CD4-positive, alpha-beta T cell (primary cell): ENCODE measurements at places on chromosomes 6 and 20. TPM values are rescaled to one million over a fixed set of nuclear protein-coding genes. Genes with fewer than 3 reads are reported as not detected.

GRCh38 chr6:168157272-168158212 lies 78.5 kb upstream of the FRMD1 start:
- no peaks in the 10 kb centered on the region for H3K27me3 ChIP-seq
- H3K4me1 ChIP-seq, result no peaks in the 10 kb centered on the region
- DNase-seq, result no peak
- H3K27ac ChIP-seq, result no peak overlapping the region

The EYA2 gene
- not detected for total RNA-seq

DNA sequence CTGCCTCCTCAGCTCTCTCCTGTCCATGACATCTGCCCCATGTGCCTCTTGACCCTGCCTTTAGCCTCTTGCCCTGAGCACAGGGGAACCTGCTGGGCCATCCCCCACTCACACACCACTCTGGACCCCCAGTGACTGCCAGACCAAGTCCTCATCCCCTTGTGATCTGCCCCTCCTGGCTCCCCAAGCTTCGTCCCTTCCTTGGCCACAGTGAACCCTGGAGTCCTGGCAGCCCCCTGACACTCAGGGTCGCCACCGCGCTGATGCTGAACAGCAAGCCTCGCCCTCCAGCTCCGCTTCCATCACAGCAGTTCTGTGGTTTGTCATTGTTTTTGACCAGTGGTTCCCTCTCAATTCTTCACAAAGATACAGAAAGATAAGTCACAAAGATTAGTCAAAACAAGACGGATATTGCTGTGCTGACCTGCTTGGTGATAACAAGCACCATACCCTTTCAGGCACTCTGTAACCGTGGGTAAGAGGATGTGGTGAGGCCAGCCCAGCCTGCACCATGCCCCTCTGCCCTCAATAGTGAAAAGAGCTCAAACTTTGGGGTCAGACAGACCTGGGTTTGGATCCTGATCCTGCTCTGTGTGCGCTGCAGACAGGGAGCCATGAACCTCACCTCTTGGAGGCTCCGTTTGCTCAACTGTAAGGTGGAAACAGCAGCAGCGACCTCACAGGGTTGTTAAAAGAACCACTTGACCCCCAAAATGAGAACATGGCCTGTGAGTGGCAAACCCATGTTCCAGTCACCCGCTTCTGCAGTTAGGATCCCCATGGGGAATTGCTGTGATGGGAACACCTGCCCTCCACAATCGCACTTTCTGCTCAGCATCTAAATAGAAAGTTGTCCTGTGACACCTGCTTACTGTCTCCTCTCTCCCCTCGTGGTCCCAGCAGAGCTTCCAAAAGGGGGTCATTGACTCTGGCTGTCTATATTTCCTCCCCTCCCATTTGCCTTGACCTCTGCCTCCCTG lies 114.5 kb downstream of the TOX2 start:
- H3K36me3 ChIP-seq, result no peaks in the 10 kb centered on the region
- DNase-seq, result no peak

DNA sequence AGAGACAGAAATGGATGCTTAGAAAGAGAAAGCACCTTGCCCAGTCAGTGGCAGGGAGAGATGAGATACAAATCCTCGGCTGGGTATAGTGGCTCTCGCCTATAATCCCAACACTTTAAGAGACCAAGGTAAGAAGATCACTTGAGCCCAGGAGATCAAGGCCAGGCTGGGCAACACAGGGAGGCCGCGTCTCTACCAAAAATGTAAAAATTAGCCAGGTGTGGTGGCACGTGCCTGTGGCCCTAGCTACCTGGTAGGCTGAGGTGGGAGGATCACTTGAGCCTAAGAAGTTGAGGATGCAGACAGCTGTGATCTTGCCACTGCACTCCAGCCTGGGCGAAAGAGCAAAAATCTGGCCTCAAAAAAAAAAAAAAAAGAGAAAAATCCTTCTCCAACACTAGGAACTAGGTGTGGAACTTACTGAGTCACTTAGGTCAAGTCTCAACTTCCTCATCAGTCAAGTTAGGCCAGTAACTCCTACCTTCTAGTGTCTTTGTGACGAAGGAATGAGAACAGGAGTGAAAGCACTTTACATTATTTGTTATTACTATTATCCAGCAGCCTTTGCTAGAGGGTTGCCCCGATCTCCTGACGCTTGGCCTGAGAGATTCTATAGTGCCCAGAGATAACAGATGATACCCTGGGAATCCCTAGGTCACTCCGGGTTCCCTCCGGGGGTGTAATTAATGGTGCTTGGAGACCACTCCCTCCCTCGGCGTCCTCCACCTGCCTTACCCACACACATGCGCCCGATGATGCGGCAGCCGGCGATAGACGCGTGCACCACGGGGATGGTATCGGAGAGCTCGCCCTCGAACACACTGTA lies 918 bp downstream of the EIF6 start:
- DNase-seq, result no peak
- H3K4me1 ChIP-seq, result peaks cover 24% of the 10 kb centered on the region
- peak overlapping the region; percentile 88 for H3K4me3 ChIP-seq
- H3K36me3 ChIP-seq, result peaks cover 29% of the 10 kb centered on the region

DNA sequence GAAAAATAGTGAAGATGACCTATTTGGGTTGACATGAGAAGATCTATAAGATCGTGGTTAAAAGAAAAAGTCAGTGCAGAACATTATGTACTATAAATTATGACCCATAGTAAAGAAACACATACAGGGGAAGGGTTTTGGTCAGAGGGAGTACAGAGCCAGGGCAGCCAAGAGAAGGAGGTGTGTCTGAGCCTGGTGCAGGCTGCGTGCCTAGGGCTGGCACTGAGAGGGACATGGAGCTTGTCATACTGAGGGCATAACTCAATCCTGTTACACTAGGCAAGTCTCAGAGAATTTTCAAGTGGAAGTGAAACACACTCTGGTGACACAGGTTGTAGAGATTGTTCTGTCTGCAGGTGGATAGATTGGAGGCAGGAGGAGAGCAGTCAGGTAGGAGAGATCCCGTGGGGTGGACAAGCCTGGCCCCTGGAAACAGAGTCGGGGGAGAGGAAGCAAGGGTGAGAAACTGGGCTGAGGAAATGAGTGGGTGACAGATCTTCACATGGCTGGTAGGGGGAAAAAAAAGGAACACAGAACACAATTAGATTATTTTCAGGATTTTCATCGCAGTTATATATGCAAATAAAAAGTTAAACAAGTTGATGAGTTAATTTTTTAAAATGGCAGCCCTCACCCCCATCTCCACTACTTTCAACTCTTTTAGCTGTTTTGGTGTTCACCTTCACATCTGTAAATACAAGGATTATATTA lies 18.5 kb upstream of the RNF39 start:
- DNase-seq, result no peak
- H3K4me3 ChIP-seq, result no peak overlapping the region
- peaks cover 10% of the 10 kb centered on the region for H3K4me1 ChIP-seq
- H3K27me3 ChIP-seq, result peaks cover 31% of the 10 kb centered on the region
- no peaks in the 10 kb centered on the region for H3K36me3 ChIP-seq
- H3K27ac ChIP-seq, result no peak overlapping the region

DNA sequence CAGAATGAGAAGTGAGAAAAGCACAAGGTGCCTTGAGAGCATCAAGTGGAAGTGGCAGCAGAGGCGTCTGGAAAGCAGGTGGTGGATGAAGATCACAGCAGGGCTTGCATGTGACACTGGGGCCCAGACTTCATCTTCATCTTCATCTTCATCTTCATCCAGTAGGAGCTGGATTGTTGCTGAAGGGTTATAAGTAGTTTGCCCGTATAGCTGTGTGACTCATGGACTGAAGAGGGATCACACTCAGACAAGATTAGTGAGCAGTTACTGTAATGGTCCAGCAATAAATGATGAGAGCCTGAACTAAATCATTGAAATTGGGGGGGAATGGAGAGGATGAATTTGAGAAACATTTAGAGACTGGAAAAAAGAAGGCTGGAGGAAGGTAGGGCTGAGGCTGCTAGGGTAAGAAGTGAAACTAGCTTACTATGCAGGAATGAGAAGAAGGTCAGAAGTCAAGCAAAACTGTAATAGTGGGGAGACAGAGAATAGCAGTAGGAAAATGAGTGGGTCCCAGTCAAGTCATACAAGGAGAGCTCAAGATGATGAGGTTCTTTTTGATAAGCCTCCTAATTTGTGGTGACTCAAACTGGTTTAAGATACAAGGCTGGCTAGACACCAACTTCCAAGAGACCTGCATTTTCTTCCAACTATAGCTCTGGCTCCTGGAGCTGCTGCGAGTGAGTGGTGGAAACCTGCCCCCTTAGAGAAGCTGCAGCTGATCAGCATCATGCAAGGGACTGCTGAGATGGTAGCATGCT lies 92.3 kb upstream of the BEND6 start:
- no peak overlapping the region for H3K27ac ChIP-seq
- H3K36me3 ChIP-seq, result no peaks in the 10 kb centered on the region
- DNase-seq, result no peak
- H3K27me3 ChIP-seq, result no peaks in the 10 kb centered on the region

GRCh38 chr6:16665182-16665581 lies 96.1 kb downstream of the ATXN1 start:
- H3K27ac ChIP-seq, result no peak overlapping the region
- H3K36me3 ChIP-seq, result no peaks in the 10 kb centered on the region
- DNase-seq, result no peak
- no peaks in the 10 kb centered on the region for H3K27me3 ChIP-seq
- H3K4me3 ChIP-seq, result no peak overlapping the region

DNA sequence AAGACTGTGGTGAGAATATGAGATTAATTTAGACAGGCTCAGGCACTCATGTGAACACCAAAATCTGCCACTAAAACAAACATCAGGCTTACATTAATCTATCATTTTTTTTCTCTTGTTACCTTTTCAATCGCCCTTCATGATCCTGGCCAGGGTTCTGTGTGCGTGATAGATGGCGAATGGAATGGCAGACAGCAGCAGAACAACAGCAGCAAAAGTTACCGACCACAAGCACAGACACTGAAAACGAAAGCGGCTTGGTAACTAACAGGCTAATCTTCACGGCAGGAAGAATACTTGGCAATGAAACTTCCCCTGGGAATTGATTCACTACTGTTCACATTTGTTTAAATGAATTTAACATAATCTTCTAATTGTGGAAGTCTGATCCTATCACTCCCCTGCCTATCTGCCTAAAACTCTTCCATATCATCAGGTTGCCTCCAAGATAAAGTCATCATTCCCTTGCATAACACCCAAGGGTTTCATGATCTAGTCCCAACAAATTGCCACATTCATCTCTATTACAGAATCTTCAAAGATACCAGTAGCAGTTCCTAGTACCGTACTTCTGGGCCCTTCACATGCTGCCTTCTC lies 28.7 kb downstream of the PTPRK start:
- H3K36me3 ChIP-seq, result no peaks in the 10 kb centered on the region
- H3K27ac ChIP-seq, result no peak overlapping the region
- H3K4me1 ChIP-seq, result no peaks in the 10 kb centered on the region
- no peaks in the 10 kb centered on the region for H3K27me3 ChIP-seq

GRCh38 chr20:38878866-38879265 lies 47.4 kb upstream of the FAM83D start:
- no peaks in the 10 kb centered on the region for H3K27me3 ChIP-seq
- no peak overlapping the region for H3K27ac ChIP-seq
- H3K4me3 ChIP-seq, result no peak overlapping the region

DNA sequence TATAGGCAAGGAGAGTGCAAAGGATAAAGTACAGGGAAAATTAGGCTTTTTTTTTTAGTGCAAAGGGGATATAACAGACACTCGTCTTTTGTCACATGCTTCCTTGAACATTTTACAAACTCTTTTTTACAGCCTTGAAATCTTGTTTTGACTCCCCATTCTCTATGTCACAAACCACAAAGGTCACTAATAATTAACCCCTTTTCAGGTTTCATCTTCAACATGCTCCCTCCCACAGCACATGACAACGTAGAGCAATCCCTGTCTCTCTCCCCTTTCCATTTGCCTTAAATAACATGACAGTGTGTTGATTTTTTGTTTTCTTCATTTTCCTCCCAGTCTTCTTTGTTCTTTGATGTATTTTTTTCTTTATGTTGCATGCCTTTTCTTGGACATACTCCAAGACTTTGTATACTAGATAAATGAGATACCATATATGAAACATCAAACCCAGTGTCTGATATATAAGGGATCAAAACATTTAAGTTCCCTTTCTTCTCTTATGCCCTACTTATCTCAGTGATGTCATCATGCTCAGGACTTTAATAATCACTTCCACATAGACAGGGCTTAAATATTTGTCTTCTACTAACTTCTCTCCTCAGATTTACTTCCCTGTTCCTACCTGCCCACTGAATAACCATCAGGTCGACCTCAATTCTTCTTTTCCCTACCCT lies 378.7 kb upstream of the HSF2 start:
- H3K4me1 ChIP-seq, result no peaks in the 10 kb centered on the region
- no peaks in the 10 kb centered on the region for H3K36me3 ChIP-seq
- H3K4me3 ChIP-seq, result no peak overlapping the region
- no peak overlapping the region for H3K27ac ChIP-seq
- DNase-seq, result no peak

- DNase-seq, result no peak
- no peaks in the 10 kb centered on the region for H3K27me3 ChIP-seq
- no peak overlapping the region for H3K27ac ChIP-seq
- no peaks in the 10 kb centered on the region for H3K36me3 ChIP-seq
Measured at GRCh38 chr6:169220068-169220964, 33.3 kb downstream of the THBS2 start.

DNA sequence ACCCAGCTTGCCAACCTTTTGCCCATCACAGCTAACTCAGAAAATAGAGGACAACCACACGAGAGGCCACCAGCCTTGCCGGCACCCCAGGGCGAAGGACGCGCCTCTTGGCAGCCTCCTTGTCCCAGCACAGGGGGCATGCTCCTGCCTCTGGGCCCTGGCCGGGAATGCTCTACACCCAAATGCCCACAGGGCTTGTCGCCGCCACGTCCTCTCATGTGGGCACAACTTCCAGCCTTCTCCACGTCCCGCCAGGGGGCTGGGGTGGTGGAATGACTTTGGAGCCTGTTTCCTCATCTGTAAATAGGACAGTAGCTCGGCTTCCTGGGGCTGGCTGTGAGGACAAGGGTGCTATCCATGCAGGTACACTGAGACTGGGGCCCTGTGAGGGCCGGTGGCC lies 152.4 kb upstream of the MLN start:
- H3K4me3 ChIP-seq, result no peak overlapping the region
- no peaks in the 10 kb centered on the region for H3K4me1 ChIP-seq
- H3K36me3 ChIP-seq, result no peaks in the 10 kb centered on the region

- no peak overlapping the region for H3K4me3 ChIP-seq
- peaks cover 3% of the 10 kb centered on the region for H3K27me3 ChIP-seq
- H3K4me1 ChIP-seq, result peaks cover 17% of the 10 kb centered on the region
- DNase-seq, result no peak
Measured at GRCh38 chr6:157325069-157325805, 1.9 kb upstream of the TMEM242 start.

DNA sequence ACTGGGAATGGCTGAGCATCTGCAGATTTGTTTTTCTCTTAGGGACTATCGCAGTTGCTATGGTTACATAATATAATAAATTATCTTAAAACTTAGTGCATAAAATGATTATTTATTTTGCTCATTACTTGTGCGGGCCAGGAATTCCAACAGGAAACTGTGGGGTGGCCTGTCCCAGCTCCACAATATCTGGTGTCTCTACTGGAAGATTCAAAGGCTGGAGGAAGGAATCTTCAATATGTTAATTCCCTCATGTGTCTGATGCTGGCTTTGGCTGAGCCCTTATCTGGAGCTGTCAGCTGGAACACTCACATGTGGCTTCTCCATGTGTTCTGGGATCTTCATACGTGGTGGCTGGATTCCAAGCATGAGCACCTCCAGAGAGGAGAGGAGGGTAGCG lies 23.9 kb upstream of the B3GAT2 start:
- H3K4me1 ChIP-seq, result no peaks in the 10 kb centered on the region
- H3K4me3 ChIP-seq, result no peak overlapping the region
- no peak overlapping the region for H3K27ac ChIP-seq
- H3K27me3 ChIP-seq, result no peaks in the 10 kb centered on the region
- H3K36me3 ChIP-seq, result no peaks in the 10 kb centered on the region

The RAB44 gene
- total RNA-seq, result 0.22 TPM
